ENCODE measurements at places on chromosomes 2 and 18.

GRCh38 chr2:235413064-235413463 is 80.8 kb upstream of the AGAP1 start:
- DNase-seq = no peak

- no peak for DNase-seq
Measured at GRCh38 chr2:133710613-133711012, 142.3 kb upstream of the NCKAP5 start.

DNA sequence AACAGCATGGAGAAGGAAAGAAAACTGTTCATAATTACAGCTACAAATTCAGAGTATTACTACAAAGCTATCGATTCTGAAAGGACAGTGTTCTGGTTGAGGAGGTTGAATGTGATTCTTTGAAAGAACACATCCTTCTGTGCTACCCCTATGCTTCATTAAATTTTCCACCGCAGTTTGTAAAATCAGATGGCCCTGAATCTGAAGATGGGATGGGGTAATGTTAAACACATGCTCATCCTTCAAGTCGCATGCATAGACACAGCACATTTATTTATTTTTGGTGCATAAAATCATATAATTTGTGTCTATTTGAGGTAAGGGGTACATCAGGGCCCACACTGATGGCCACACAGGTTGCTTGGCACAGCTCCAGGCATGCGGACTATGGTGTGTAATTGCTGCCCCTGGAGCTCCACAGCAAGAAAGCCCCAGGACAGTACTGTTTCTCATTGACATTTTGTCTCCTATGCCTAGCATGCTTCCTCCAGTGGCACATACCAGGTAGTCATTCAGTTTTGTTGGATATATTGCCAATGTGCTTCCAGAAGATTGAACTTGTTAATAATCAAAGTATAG is 238.8 kb upstream of the TANK start:
- no peak for DNase-seq

GRCh38 chr2:223865124-223865523 is 27.7 kb upstream of the AP1S3 start:
- no peak for DNase-seq

GRCh38 chr2:44291281-44292248 is 16.3 kb downstream of the SLC3A1 start:
- DNase-seq = peak; percentile 78

DNA sequence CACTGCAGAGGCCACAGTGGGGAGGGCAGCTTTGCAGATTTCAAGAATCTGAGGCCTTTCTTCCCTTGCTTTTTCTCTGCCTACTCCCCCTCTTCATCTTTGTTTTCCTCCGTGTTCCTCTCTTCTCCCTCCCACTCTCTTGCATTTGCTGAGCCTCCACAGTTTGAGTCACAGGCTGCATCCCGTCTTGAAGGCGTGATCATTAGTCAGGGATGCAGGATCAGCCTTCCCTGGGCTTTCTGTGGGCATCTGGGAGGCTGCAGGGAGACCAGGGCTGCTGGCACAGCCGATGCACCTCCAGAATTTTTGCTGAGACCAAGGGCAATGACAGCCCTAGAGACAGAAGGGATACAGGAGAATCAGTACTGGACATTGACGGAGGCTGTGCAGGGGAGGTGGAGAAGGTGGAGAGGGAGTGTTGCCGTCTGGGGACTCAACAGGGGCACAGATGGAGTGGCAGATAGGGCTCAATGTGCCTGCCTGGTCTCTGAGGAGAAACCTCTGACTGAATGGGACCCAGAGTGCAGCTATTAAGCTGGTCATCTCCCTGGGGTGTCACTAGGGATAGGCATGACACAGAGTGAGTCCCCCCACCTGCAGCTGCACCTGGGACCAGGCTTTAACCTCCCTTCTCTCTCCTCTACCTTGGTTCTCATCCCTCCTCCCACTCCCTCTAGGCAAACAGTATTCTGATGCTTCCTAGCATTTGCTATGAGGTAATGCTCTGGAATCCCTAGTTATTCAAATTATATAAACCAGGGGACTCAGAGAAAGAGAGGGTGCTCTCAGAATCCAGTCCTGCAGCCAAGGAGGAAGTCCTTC is 29.0 kb upstream of the DNAJC27 start:
- DNase-seq = peak; percentile 27

- no peak for DNase-seq
Measured at GRCh38 chr18:57755473-57756067, 47.5 kb downstream of the ATP8B1 start.

- DNase-seq = peak; percentile 50
Measured at GRCh38 chr2:201436141-201436540, 15.1 kb downstream of the TRAK2 start.

GRCh38 chr2:31969178-31969577 is 41.6 kb downstream of the MEMO1 start:
- DNase-seq = no peak

- DNase-seq = no peak
Measured at GRCh38 chr2:165897074-165897473, 56.5 kb downstream of the TTC21B start.

- DNase-seq = no peak
Measured at GRCh38 chr2:182949572-182950189, 83.2 kb upstream of the FRZB start.

Measured in adipocyte (in vitro differentiated cells).